ENCODE measurements at places on chromosomes 13 and 19.

DNA sequence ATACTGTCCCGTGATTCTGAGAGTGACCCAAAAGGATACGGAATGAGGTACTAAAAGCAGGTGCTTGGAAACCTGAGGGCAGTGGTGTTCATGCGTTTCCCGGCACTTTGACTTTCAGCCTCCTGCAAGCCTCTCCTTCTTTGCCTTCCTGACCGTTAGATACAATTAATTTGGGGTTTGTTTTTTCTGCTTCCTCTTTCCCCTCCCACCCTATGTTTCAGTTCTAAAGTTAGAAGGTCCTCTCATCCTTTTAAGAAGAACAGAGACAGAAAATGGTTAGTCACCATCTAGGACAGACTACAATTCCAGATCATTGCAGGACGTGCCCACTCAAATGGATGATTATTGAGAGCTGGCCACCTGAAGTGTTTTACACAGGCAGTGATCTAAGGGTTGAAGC, 1.8 kb upstream of the LILRB4 start:
- DNase-seq: no peak

- no peak for DNase-seq
Observed at GRCh38 chr13:46992383-46992952, 95.6 kb upstream of the HTR2A start.

DNA sequence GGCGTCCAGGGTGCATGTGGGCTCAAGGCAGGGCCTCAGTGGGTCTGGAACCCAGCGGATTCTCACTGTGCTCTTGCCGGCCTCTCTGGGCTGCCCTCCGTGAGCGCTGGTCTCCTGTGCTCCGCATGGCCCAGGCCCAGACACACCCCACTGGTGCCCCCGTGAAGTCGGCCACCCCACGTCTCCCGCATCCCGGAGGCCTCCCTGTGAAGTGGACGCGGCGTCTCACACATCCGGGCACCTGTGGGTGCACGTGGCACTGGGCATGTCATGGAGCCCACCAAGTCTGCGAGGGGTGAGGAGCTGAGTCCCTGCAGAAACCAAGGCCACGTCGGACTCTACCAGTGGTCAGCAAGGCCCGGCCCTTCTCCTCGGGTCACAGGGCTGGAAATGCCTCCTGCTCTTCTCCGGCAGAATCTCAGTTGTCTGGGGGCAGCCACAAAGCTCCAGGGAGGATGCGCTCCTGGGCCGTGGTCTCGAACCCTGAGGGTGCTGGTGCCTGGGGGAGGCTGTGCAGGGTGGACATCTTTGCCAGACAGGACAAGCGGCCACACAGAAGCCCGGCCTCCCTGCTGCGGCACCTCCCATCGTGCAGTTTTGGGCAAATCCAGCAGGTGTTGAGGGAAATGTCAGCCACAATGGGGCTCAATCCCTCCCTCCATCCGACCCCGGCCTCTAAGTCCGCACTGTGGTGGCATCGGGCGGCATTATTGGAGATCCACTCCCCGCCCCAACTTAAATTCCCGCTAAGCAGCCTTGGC, 2.2 kb downstream of the C13orf46 start:
- DNase-seq: peak; percentile 25

- peak; percentile 39 for DNase-seq
Observed at GRCh38 chr19:38142176-38143035, 81.6 kb downstream of the DPF1 start.

DNA sequence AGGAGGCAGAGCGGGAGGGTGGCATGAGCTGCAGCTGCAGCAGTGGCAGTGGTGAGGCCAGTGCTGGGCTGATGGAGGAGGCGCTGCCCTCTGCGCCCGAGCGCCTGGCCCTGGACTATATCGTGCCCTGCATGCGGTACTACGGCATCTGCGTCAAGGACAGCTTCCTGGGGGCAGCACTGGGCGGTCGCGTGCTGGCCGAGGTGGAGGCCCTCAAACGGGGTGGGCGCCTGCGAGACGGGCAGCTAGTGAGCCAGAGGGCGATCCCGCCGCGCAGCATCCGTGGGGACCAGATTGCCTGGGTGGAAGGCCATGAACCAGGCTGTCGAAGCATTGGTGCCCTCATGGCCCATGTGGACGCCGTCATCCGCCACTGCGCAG, 2.0 kb downstream of the EGLN2 start:
- no peak for DNase-seq

DNA sequence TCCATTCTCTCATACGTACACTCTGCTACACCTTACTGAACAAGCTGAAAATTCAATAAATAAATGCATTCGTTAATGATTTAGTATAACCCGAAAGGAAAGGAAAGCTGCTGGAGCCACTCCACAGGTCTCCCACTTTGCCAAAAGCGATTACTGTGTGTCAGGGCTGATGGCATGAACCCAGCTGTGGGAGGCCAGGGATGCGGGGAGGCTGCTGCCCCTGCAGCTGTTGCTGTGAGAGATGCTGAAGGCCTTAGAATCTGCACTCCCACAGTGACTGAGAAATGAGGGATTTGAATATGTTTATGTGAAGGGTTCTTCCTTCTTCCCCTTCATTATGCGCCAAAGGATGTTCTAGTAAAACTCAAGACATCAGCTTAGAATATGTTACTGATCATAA, 58.7 kb upstream of the NBEA start:
- DNase-seq: peak; percentile 36

- DNase-seq: no peak
Observed at GRCh38 chr19:55494172-55494761, 6.0 kb downstream of the SSC5D start.

DNA sequence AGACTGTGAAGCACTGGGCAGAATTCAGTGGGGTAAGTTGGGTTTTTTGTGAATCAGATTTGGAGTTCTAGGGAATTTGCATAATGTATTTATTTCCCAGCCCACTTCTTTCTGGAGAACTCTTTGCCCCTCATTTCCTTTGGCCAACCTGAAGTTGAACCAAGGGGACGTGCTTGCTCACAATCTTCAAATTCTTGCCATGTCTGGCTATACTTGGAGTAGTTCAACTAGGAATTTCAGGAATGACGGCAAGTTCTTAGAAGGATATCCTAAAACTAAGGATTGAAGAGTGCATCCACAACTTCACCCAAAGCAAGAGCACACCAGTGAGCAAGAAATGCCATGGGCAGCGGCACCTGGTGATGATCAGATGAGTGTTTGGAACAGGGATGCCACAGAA, 88.5 kb downstream of the TEX26 start:
- DNase-seq: no peak

DNA sequence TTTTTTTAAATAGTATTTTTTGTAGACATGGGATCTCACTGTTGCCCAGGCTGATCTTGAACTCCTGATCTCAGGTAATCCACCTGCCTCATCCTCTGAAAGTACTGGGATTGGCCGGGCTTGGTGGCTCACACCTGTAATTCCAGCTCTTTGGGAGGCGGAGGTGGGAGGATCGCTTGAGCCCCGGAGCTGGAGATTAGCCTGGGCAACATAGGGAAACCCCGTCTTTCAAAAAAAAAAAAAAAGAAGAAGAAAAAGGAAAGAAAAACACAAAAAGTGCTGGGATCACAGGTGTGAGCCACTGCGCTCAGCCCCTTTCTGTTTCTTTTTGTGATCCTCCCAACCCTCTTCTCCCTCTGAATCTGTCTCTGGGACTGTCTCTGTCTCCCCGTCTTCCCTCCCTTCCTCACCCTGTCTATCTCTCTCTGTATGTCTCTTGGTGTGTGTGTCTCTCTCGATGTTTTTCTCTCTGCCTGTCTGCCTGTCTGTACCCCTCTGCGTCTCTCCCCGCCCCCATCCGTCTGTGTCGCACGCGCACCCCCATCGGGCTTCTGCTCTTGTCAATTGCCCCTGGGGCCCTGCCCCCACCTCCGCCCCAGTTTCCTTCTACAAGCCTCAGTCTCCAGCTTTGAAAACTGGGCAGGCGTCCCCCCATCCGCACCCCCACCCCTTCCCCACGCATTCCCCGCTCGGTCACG, 540 bp upstream of the ZFP36 start:
- peak; percentile 87 for DNase-seq

- DNase-seq: no peak
Observed at GRCh38 chr13:40399756-40400155, 266.7 kb downstream of the FOXO1 start.

Measured in mucosa of descending colon (tissue), 3 donors.